Suppressor macrophage treated with lipopolysaccharide for 1 hour (primary cell): ENCODE measurements at places on chromosomes 12 and 14.
A peak's percentile ranks its signal among the peaks of the same experiment; 100 is the strongest.

- no peak for DNase-seq
Measured at GRCh38 chr12:82765971-82766705, 79.4 kb downstream of the TMTC2 start.

- peak; percentile 11 for DNase-seq
Measured at GRCh38 chr14:39265033-39265432, 31.3 kb downstream of the MIA2 start.

DNA sequence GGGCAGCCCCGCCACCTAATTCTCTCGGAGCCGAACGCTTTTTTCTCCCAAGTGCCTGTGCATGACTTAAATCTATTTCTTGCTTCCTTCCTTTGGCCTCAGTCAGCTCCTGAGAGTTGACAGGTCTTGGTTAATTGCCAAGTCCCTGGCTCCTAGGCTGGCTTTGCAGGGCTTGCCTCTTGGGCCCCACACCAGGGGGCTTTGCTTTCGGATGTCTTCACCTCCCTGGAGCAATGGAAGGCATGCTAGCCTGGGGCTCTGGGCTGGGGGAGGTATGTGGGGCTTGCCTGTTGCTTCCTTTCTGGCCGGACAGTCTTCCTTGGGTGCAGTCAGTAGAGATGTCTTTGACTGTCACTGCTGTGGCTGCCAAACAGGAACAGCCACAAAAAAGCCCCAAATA is 2.2 kb upstream of the KRT80 start:
- no peak for DNase-seq

DNA sequence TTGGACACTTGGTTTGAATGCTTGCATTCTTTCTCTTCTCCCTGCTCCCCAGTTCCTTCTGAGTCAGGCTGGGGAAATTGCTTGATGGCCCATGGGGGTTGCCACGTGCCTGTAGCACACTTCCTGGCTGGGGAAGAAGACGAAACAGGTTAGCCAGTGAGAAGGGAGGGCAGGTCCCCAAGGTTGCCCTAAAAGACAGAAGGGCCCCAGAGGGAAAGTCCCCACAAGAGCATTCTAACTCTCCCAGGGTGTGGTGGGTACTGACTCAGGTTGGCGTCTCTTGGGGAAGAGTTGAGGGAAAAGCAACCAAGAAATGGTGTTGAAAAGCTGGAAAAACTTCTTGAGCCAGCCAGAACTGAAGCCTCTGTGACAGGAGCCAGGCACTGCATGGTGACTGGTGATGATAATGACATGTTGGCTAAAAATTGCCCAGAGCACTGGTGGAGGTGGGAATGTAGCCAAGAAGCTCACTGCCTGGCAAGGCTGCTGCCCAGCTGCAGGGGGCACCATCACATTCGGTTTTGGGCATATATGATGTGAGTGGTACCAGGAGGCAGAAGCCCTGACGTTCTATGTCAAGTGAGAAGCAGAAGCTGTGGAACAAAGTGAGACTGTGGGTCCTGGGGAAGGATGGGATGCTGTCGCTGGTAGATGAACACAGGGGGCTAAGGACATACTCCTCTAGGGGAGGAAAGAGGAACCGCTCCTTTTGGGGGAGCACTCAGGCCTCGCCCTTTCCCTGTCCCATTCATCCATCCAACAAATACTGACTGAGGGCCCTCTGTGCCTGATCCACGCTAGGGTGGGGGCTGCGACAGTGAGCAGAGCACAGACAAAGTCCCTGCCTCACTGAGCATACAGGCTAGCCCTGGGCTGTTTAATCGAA is 8.1 kb upstream of the RABGGTA start:
- peak; percentile 84 for DNase-seq

DNA sequence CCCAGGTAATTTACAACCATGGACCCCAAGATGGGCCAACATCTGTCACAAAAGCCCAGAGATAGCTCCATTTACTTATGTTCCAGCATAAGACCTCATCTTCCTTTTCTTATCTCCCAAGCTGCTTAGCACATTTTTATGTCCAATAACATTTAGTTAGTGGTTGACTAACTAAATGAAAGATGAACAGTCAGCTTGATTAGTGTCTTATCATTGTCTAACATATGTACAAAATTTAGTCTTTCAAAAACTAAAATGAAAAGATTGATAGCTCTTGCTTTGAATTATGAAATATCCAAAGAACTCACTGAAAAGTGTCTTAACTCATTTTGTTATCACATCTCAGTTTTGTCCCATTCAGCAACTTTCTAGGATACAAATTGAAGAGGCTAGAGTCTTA is 163.1 kb upstream of the EGLN3 start:
- DNase-seq, result no peak

DNA sequence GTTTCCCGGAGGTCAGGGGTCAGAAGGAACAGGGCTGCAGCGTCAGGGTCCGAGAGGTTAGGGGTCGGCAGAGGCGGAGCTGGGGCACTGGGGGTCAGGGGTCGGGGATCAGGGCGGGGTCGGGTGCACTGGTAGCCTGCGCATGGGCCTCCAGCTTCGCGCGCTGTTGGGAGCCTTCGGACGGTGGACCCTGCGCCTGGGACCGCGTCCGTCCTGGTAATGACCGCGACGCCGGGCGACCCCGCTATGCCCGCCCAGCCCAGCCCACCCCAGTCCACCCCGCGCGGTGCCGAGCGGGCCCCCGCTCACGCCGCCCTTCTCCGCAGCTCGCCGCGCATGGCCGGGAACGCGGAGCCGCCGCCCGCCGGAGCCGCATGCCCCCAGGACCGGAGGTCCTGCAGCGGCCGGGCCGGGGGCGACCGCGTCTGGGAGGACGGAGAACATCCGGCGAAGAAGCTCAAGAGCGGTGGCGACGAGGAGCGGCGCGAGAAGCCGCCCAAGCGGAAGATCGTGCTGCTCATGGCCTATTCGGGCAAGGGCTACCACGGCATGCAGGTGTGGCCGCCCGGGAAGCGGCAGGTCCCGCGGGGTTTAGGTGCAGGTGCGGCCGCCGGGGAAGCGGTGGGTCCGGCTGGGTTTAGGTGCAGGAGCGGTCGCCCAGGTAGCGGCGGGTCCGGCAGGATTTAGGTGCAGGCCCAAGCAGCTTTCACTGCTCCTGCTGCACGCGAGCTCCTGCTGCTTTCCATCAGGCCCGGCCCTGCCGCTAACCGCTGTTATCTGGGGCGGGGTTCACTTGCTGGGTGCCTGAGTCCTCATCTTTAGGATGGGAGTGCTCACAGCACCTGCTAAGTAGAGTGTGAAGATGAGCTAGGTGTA is 743 bp downstream of the PUS1 start:
- DNase-seq, result peak; percentile 19

DNA sequence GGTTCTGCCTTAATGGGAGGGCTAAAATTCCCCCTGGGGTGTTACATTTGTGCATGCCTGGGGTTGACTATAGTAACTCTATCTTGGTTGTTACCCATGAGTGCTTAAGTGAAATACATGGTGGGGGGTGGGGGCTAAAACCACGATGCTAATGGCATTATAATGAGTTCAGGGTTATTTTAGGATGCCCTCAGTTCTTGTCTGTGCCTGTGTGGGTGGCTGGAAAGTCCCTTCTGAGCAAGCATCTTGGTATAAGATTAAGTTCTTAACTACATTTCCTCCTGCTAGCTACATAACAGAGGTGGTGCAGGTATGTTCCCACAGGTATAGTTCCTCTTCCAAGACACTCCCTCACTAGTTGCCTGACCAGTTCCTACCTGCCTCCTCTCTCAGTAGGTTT is 822.3 kb downstream of the LRFN5 start:
- DNase-seq, result peak; percentile 45
